ENCODE measurements at places on chromosomes 6 and 20.

DNA sequence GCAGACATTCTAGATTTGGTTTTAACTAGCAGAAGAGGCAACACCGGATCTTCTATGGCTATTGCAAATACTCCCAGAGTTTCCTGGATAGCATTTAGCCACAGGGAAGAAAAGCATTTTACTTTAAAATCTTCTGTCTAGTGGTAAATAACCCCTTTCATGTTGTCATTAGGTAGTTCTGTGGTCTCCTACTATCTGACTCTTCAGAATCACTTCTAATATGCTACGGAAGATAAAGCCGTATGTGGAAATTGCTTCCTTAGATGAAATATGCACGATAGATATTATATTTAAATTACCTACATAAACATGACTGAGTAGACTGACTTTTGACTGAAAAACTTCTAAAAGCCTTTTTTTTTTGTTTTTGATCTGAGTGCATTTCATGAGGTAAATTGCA lies 759 bp downstream of the CRISP3 start:
- DNase-seq = no peak

GRCh38 chr20:32917191-32917950 lies 58.6 kb downstream of the EFCAB8 start:
- DNase-seq = no peak

- no peak for DNase-seq
These were observed 89.4 kb upstream of the PDE10A start for GRCh38 chr6:165752451-165752850.

GRCh38 chr6:83974409-83975050 lies 59.0 kb upstream of the MRAP2 start:
- DNase-seq = no peak

DNA sequence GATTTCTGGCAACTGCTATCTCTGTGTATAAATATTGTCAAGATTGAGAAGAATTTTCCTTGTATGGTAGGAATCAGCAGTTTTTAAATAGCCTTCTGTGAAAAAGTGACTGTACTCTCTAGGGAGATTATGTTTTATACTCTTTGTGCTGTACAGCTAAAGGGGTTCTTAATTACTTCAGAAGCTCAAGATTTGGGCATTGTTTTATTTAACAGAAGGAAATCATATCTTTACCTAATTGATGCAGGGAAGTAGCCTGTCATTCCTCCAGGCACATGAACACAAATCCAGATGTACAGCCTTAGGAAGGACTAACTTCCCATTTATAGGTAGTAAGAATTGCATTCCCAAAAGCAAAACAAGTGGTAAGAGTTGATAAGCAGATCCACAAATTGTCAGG lies 1.3 kb downstream of the CALHM5 start:
- DNase-seq = no peak

GRCh38 chr20:41391587-41392001 lies 25.0 kb upstream of the EMILIN3 start:
- no peak for DNase-seq

DNA sequence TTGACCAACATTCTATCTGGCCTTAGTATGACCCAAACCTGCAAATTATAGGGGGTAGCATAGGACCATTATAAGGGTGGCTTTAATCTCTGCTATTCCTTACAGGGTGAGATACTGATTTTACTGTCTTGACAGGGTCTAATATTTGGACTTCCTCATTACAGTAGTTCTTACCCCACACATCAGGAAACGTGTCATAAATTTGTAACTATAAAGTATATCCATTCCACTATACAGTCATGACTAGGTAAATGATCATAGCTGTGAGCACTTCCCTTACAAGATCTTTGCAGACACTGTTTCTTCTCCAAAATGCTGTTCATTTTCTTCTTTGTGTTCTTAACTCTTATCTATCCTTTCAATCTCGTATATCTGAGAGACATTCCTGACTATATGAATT lies 518.7 kb upstream of the RNF217 start:
- no peak for DNase-seq

DNA sequence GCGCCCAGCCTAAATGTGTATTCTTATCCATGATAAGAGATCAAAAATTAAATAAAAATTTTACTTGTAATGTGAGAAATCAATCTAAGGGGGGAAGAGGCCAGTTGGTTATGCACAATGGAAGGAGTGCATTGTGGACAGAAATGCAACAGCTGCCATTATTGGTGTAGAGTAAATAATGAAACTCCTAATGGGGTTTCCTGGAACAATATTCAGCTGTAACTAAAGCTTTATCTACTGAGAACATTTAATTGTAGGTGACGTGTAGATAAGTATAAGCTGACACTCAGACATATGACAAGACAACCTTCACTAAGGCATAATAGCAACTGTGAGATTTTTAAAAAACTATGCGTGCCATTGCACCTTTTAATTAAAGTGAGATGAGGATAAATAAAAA lies 71.4 kb downstream of the CEP57L1 start:
- DNase-seq = no peak

DNA sequence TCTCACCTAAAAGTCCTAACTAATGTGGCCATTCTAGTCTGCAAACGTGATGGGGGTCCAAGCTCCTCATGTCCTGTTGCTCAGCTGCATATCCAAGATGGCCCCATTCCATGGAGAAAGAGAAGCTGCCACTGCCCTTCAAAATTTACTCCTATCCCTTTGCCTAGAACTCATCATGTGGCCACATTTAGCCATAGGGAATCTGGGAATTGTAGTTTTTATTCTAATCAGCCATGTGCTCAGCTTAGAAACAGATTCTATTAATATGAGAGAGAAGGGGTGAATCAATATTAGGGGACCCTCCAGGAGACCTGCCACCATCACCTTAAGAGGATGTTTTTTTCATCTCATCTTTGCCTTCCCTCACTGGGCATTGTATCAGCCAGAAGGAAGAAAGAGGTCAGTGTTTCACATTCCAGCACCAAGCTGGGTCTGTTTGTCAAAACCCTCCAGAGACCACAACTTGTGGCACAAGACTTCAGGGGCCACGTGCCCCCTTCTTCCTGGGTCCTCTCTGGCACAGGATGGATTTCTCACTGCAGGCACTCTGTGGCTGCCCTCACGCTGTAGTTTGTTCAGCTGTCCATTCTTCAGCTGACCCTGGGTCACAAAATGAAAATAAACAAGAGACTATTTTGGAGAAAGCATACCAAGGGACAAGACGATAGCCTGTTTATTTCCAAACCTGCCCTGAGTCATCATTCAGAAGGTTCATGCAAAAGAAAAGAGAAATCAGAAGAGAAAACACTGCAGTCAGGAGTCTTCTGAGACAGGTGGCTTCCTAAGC lies 172.0 kb downstream of the EYA2 start:
- DNase-seq = no peak

Data from T-helper 9 cell (primary cell).